ENCODE measurements at places on chromosomes 5 and 9.

GRCh38 chr5:77400645-77401044 is 91.5 kb downstream of the WDR41 start:
- DNase-seq = no peak

DNA sequence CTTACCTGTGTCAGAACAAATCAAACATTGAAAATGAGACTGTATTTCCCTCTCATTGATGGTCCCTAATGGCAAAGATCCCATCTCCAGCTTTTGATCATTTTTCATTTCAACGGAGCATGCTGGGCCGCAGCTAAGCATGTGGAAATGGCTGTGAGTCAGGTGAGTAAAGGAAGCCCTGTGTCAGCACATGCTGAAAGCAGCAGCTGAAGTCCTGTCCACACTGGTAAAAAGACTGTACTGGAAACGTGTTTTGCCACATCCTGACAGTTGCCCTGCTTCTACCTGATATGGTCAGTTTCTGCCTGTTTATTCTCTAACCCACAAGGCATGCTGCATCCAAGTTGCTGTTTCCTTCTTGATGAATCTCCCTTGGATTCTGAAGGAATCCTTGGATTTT is 330.1 kb downstream of the EFNA5 start:
- DNase-seq = peak; percentile 9

DNA sequence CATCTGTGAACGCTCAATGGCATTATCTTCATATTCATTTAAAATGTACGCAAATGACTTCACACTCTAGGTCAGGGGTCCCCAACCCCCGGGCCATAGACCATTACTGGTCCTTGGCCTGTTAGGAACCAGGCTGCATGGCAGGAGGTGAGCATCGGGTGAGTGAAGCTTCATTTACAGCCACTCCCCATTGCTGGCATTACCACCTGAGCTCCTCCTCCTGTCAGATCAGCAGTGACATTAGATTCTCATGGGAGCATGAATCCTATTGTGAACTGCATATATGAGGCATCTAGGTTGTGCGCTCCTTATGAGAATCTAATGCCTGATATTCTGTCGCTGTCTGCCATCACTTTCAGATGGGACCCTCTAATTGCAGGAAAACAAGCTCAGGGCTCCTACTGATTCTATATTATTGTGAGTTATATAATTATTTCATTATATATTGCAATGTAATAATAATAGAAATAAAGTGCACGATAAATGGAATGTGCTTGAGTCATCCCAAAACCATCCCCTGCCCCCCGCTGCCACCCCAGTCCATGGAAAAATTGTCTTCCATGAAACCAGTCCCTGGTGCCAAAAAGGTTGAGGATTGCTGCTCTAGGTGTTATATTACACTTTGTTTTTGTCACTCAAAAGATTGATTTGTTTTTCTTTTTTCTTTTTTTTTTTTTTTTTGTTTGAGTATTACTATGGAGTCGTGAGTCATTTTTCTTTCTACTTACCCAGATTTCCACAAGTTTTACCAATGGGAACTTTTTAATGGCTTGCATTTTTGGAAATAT is 127.2 kb downstream of the DOCK8 start:
- no peak for DNase-seq

DNA sequence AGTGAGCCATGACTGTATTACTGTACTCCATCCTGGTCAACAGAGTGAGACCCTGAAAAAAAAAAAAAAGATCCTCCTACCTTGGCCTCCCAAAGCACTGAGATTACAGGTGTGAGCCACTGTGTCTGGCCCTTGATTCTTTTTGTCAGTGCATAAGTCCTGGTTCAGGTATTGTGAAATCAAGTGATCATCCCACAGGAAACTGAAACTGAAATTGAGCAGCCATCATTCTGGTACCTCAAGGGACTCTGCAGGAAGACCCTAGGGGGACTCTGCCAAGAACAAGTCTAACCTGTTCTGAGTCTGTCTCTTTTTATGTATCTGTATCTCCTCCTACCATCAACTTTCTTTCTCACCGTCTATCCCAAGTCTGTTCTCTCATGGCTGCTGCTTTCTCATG is 1.9 kb upstream of the DCAF10 start:
- DNase-seq = no peak

DNA sequence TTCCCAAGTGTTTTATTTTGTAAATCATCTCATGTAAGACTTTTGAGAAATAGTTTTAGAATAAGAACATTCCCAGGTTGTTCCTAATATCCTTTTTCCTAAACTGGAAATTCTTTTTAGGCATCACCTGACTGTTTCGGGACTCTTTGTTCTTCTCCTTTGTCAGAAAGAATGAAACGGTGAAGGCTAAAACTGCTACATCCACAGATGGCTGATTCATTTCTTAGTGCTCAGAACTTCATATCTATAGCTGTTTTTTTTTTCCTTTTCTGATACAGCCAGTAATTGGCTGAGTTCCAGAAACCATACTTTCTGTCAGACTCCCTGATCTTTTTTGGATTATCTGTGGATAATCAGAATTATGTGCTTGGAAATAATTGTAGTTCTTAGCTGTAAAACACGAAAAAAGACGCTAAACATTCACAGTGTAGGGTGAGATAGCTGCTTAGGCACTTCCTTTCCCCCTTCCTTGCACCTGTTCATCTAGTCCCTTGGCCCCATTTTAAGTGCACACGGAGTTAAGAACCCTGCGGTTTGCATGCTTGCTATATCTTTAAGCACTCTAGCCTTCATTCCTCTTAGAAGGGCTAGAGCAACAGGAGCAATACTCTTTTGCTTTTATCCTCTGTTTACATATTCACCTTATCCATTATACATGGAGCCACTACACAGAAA is 283.9 kb downstream of the PJA2 start:
- no peak for DNase-seq

DNA sequence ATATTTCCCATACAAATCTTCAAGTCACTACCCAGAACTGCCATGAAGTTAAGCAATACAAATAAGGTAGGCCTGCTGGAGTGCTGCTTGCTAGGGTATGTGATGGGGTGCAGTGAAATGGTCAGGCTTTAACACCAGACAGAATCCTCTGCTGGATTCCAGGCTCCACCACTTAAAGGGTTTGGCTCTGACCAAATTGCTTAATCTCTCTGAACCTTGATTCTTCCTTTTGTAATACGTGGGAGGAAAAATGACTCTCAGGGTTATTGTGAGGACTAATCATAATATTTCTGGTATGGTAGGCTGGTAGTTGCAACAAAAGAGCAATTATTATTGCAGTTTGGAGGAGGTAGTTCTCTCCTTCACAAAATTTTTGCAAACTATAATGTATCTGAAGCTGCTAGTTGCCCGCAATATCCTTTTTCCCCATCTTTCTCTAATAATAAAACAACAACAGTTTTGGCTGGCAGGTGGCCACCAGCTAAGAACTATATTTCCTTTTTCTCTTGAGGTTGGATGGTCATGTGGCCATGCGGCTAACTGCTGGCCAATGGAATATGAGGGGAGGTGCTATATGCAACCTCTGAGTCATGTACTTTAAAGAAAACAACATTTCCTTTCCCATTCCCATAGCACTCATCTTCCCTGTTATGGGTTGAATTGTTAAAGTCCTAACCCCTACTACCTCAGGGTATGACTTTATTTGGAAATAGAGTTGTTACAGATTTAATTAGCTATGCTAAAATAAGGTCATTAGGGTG is 44.1 kb downstream of the CCL28 start:
- no peak for DNase-seq

GRCh38 chr9:137455359-137455991 is 3.7 kb downstream of the NSMF start:
- DNase-seq = no peak

- DNase-seq = no peak
These were observed 53.2 kb downstream of the NIPAL4 start for GRCh38 chr5:157513182-157513581.

DNA sequence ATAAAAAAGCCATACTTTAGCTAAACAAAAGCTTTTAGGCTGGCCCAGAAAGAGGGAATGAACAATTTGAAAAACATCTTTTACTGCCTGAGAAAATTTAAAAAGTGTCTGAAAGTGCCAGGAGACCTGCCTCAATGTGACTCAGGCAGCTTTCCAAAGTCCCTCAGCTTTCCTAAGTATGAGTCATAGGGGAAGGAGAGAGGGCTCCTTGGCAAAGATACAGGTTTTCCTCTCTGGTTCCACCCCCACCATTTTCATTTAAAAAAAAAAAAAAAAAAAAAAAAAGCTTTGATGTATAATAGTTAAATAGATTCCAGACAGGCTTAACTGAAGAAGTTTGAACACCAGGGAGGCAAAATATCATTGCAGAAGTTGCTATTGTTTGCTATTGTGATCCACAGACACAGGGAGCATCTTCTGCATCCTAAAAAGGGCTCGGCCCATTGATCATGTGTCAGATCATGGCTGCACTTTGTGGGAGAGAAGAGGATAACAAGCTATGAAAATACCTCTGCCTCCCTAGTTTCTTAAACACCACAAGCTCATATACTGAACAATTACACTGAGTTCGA is 71.5 kb downstream of the MRPS27 start:
- DNase-seq = peak; percentile 76

- DNase-seq = no peak
These were observed 21.5 kb upstream of the SUSD3 start for GRCh38 chr9:93036887-93037475.

DNA sequence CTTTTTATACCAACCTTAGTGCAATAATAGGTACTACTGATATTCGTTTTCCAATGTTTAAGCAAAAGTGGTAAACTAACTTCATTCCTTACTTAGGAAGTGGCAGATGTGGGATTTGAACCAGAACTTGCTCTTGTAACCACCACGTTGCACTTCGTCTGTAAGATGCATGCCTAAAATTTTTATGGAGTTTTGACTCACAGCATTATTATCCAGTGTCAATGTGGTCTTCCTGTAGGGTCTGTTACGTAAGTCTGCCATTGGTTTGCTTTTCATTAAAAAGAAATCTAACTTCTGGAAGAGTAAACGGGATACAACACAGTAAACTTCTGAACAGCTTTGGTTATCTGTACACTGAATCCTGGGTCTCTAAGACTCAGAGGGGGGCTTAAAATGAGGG is 521.0 kb upstream of the WWC1 start:
- peak; percentile 24 for DNase-seq

DNA sequence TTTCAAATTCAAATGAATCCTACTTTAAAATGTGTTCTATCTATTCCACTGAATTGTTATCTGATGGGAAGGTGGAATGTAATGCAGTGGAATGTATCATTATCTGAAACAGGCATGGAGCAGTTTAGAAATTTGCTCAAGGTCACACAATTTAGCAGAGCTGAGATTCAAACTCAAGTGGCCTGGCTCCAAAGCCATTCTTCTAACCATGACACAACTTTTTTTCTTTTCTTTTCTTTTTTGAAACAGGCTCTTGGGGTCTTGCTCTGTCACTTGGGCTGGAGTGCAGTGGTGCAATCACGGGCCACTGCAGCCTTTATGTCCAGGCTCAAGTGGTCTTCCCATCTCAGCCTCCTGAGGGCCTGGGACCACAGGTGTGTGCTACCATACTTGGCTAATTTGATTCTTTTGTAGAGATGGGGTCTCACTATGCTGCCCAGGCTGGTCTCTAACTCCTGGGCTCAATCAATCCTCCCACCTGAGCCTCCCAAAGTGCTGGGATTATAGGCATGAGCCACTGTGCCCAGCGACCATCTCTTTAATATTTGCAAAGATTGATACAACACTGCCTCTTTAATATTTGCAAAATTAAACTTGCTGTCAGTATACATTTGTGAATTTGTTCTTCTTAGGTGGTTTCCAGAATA is 50.0 kb downstream of the CAST start:
- DNase-seq = no peak

GRCh38 chr9:137241490-137242268 is 592 bp downstream of the TUBB4B start:
- DNase-seq = peak; percentile 71

DNA sequence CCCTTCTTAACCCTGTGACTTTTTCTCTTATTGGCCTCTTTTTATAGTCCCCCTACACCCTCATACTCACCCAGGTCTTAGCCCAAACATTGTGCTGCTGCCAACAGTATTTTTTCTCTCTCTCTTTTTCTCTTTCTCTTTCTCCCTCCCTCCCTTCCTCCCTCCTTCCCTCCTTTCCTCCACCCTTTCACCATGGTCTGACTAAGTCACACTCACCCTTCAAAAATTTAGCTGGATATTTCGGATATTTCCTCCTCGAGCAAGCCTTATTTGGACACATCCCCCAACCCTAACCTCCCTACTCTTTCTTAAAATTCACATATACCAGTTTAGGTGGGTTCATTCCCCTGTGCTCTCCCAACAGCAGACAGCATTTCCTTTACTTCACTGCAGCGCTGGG is 64.7 kb downstream of the FGF1 start:
- peak; percentile 79 for DNase-seq

DNA sequence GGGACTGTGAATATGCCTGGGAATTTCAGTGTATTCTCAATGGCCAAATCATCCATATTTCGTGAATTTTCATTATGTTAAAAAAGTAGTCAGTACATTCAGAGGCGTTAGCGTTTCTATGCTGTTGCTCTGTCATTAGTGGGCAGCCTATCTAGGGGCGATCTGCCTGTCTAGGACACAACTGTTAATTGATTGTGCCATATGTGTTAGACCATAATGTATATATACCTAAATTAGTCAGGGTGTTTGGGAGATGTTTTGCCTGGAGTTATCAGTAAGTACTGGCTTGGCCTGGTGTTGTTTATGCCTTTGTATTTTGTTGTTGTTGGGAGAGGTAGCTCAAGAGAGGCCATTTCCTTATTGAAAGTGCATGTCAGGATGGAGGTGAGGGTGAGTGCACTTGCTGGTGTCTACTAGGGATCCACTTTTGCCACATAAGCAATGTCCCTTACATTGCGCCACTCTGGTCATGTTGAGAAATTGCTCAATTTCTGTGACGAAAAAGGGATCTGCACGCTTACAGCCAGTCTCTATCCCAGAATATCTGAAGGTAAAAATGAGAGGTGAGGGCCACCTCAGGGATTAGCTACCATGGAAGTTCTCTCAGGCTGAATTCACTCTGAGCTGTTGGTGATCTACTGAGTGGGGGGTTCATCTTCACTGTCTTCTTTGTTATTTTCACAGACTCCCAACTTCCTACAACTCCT is 123.3 kb downstream of the ST8SIA4 start:
- DNase-seq = no peak

DNA sequence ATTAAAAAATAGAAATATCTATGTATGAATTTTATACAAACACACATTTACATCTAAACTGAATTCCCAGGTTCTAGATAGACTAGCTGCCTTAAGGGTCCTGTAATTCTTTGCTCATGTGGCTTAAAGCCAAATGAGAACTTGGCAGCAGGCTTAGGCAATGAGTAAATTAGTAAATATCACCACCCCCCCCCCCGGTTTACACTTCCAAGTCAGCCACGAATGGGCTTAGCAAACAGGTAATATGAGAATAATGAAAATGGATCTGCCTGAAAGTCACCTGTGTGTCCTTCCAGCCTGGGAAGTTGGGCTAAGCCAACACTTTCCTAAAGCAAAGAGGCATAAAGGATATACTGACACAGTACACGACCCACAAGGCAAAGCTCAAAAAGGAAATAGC is 108.6 kb downstream of the KLHL3 start:
- peak; percentile 16 for DNase-seq

Measured in kidney tubule cell (primary cell).